ENCODE measurements at places on chromosomes 3 and 15.

- DNase-seq = no peak
Measured at GRCh38 chr15:67004142-67004541, 61.3 kb upstream of the SMAD3 start.

DNA sequence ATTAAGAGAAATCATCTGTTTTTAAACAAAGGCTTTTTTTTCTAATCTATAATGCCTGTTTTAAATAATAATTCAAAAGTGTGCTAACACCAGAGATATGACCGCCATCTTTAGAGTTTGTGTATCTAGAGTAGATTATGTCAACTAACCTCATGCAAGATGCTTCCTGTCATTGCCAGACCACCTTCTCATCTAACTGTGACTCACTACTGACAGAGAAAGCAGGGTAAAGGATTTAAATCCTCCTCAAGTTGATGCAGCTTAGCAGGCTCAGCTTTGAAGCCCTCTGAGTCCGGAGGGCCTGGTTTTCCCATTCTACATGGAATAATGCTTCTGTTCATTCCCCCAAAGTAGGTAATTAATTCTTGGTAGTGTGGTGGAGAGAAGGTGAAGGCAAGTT lies 108.5 kb downstream of the ECT2 start:
- DNase-seq = no peak

- DNase-seq = no peak
Measured at GRCh38 chr15:77864211-77865105, 213.1 kb downstream of the TBC1D2B start.

- DNase-seq = no peak
Measured at GRCh38 chr15:36779744-36780408, 200.4 kb downstream of the CDIN1 start.

DNA sequence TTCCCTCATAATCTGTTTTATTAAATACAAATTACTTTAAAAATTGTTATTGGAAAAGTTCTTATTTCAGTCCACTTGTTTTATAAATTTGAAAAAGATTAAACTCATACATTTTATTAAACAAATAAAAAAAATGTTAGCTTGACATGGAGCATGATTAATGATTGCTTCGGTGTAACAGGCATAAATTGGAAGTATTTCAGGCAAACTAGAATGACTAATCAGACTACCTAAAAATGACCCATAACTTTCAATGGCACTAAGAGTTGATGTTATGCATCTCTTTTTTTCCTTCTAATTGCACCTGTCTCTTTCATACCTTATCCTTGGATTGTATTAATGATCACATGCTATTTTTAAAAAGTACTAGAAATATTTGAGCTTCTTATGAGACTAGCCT lies 343.3 kb downstream of the ZNF385D start:
- no peak for DNase-seq

DNA sequence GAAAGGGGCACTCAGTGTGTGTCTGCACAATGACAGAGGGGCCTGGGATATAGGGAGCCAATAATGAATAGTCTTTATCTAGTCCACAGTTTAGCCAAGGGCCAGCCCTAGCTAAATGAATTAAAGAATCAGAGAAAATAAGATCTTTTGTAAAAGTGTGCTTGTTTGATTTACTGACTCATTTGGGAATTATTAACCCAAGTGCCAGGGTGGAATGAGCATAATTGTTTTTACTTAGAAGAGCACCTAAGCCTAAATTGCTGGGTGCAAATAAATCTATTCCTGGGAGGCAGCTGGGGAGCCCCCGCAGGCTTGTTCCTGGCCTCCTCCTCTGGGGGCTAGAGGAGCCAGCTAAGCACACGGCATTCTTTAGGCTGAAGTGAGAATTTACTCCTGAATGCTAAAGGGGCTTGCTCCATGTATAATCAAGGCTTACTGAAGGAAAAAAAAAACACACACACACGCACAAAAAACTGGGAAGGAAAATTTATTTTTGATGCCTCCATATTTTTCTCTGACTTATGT lies 405.3 kb upstream of the SUCLG2 start:
- DNase-seq = no peak

DNA sequence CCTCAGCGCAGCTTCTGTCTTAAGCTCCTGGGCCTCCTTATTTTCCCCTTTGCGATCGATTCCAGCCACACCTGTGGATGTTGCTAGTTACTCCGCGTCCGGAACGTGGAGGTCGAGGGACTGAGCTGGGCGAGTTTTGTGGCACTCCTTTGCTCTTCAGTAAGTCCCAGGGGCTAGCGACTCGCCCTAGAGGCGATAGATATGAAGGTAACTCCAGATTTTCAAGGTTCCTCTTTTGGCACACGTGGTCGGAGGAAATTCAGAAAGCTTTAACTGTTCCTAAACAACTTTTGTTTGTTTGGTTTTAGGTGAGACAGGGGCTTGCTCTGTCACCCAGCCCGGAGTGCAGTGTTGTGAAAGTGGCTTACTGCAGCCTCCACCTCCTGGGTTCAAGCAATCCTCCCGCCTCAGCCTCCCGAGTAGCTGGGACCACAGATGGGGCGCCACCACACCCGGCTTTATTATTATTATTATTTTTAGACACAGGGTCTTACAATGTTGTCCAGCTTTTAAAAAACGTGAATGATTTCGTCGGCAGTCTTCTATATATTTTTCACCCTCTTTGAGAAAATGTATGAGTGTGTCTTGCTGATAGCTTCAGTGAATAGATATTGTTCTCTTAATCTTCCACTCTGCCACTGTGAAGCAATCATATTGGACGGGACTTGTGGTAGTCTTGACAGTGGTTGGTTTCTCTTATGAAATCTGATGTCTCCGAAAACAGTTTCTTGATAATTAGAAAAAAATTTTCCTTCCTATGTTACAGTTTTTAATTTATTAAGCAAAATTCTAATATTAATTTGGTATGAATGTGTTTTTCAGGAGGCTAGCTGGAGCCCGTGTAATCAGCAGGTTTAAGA lies 785 bp downstream of the MFSD1 start:
- DNase-seq = peak; percentile 74
